ENCODE measurements at places on chromosomes 3 and 15. TPM values are rescaled to one million over a fixed set of nuclear protein-coding genes. Genes with fewer than 3 reads are reported as not detected.

GRCh38 chr3:152843955-152844354, 9.0 kb downstream of the P2RY1 start:
- DNase-seq = no peak

- DNase-seq = no peak
Measured at GRCh38 chr3:10520072-10520471, 14.7 kb upstream of the ATP2B2 start.

DNA sequence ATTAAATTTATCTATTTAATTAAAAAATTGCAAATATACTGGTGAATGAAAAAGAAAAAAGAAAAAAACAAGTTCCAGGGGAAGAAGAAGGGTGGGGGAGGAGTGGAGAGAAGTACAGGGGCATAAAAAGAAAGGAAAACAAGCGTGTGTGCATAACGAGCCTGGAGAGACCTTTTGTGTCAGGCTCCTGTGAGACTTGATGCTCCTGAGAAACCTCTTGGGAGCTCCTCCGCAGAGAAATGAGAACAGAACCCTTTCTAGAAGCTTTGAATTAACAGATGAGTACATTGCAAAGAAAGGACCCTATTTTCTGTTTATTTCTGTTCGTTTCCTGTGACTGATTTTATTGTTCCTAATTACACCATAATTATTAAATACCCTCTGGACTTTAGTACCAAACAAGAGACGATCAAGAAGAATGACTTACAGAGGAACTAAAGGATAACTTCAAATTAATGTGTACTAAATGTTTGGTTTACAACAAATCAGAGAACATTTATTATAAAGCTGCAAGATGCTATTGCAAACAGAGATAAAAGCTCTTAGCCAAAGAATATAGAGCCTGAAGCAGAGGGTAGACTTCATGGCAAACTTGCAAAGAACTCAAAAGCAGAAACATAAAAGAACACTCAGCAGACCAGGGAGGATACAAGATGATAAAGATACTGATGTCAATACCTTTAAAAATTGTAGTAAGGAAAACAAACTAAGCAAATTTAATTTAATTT, 74.7 kb downstream of the DPPA2 start:
- no peak for DNase-seq

GRCh38 chr15:33934396-33934795, 33.9 kb upstream of the CHRM5 start:
- no peak for DNase-seq

The HHLA2 gene
- total RNA-seq = not detected

DNA sequence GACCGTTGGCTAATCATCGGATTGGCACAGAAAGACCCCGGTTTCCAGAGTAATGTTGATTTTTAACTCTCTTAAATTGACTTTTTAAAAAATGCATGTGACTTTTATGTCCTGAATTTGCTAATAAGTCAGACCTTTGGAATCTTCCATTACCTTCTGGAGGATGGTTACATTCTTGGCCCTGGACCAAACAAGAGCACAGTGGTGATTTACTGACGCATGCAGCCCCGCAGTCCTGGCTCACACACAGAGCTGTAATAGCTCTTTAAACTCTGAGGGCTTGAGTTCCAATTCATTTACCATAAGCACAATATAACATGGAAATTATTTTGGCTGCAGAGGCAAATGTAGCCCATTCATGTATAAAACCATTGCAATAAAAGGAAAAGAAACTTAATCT, 25.1 kb downstream of the SOX14 start:
- DNase-seq = no peak

GRCh38 chr3:128463771-128464170, 2.9 kb downstream of the DNAJB8 start:
- no peak for DNase-seq

- no peak for DNase-seq
Measured at GRCh38 chr3:75224412-75224811, 439.7 kb upstream of the FRG2C start.

DNA sequence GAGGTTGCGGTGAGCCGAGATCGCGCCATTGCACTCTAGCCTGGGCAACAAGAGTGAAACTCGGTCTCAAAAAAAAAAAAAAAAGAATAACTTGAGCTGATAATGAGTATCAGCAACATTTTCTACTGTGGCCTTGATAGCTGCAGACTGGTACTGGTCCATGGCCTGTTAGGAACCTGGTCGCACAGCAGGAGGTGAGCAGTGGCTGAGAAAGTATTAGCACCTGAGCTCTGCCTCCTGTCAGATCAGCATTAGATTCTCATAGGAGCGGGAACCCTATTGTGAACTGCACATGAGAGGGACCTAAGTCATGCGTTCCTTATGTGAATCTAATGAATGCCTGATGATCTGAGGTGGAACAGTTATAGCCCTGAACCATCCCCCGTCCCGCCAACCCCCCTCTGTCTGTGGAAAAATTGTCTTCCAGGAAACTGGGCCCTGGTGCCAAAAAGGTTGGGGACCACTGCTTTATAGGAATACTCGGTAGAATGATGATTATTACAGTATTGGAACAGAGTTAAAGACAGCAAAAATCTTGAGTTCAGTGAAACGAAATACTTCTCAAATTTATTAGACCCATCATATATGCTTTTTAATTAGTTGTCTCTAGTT, 126.0 kb downstream of the ZNF609 start:
- DNase-seq = no peak

GRCh38 chr3:169137076-169137475, 526.4 kb downstream of the MECOM start:
- no peak for DNase-seq

DNA sequence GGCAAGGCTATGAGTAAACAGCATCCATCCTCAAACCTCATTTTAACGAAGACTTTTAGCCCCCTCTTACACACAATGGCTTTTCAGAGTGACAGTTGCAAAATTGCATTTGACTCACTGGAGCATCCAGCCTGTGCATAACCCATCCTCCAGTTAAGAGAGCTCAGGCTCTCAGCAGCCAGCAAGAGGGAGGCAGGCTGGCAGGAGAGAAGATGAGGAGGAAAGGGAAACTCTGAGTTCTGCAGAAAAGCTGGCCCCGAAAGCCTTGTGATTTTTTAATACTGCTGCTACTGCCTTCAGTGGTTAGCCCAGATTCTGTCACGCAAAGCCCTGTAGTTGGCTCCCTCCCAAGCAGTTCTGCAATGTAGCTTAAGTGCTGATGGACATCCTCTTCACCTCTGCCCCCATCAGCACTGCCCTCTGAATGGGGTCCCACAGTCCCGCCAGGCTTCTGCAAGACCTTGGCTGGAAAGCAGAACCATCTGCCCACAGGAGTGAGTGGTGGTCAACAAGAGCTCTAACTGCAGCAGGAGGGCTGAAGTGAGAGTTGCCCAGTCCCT, 371.3 kb downstream of the EPHB1 start:
- DNase-seq = no peak
